Epithelial cell of umbilical artery (primary cell): ENCODE measurements at places on chromosomes 16 and 17. TPM values are rescaled to one million over a fixed set of nuclear protein-coding genes. Genes with fewer than 3 reads are reported as not detected.

Gene RAMP2
- 1.9 and 5.2 TPM in 2 replicates for total RNA-seq

Gene MT1A
- total RNA-seq = 0.97 TPM in 1 of 2 replicates, not detected in the other

Gene HOXB1
- total RNA-seq = not detected in 2 replicates

Gene SCARF1
- total RNA-seq = 107 and 115 TPM in 2 replicates

Gene STAC2
- not detected in 2 replicates for total RNA-seq

Gene KRT12
- not detected in 2 replicates for total RNA-seq

Gene NPTX1
- 0.30 and 0.65 TPM in 2 replicates for total RNA-seq

Gene EVI2A
- 0.61 and 1.3 TPM in 2 replicates for total RNA-seq

Gene CDRT4
- 0.46 and 0.65 TPM in 2 replicates for total RNA-seq

Gene NPIPA3
- 0.32 and 2.1 TPM in 2 replicates for total RNA-seq

Gene APOBR
- not detected in 2 replicates for total RNA-seq

Gene TBC1D3H
- not detected in 2 replicates for total RNA-seq

Gene NPIPA2
- 0.32 and 2.1 TPM in 2 replicates for total RNA-seq

Gene SLC47A2
- total RNA-seq = not detected in 2 replicates

Gene NEURL4
- total RNA-seq = 12.0 and 17.9 TPM in 2 replicates

Gene CDT1
- 13.3 and 17.0 TPM in 2 replicates for total RNA-seq

Gene DRC3
- 0.76 and 0.97 TPM in 2 replicates for total RNA-seq

Gene MT1F
- 0.32 TPM in 1 of 2 replicates, not detected in the other for total RNA-seq

Gene ZNF594
- total RNA-seq = 1.6 and 5.0 TPM in 2 replicates

Gene PRSS33
- total RNA-seq = not detected in 2 replicates

Gene COPRS
- 56.8 and 92.3 TPM in 2 replicates for total RNA-seq

Gene ASPHD1
- total RNA-seq = 1.2 and 3.6 TPM in 2 replicates

Gene HS3ST3A1
- total RNA-seq = 0.15 and 0.32 TPM in 2 replicates

Gene ATP2A3
- total RNA-seq = under 0.01 and 1.1 TPM in 2 replicates

Gene CASKIN2
- total RNA-seq = 4.5 and 7.0 TPM in 2 replicates

Gene LRRC37A
- total RNA-seq = 1.1 and 1.6 TPM in 2 replicates

Gene DUS2
- 23.4 and 27.5 TPM in 2 replicates for total RNA-seq

Gene CALB2
- not detected in 2 replicates for total RNA-seq

Gene RAB37
- under 0.01 and 0.46 TPM in 2 replicates for total RNA-seq

Gene CD300LB
- not detected in 2 replicates for total RNA-seq

Gene ODAD4
- 0.32 TPM in 1 of 2 replicates, not detected in the other for total RNA-seq

Gene TCAP
- under 0.01 and 0.15 TPM in 2 replicates for total RNA-seq

Gene ZNF213
- total RNA-seq = 3.5 and 4.5 TPM in 2 replicates

Gene OR2C1
- total RNA-seq = 0.15 TPM in 1 of 2 replicates, not detected in the other

Gene ZFP3
- total RNA-seq = 0.97 and 1.2 TPM in 2 replicates

Gene TNRC6A
- 27.6 and 28.6 TPM in 2 replicates for total RNA-seq

Gene UTS2R
- total RNA-seq = not detected in 2 replicates

Gene LPCAT2
- 29.6 and 50.3 TPM in 2 replicates for total RNA-seq

Gene KRT32
- total RNA-seq = not detected in 2 replicates

Gene NXN
- total RNA-seq = 25.7 and 38.6 TPM in 2 replicates

Gene PRSS36
- 0.32 and 1.5 TPM in 2 replicates for total RNA-seq

Gene KRT40
- total RNA-seq = not detected in 2 replicates

Gene CA10
- total RNA-seq = not detected in 2 replicates

Gene ENPP7
- not detected in 2 replicates for total RNA-seq

Gene OR4D1
- not detected in 2 replicates for total RNA-seq

Gene NTN3
- total RNA-seq = not detected in 2 replicates

Gene GDPD3
- 0.32 and 0.61 TPM in 2 replicates for total RNA-seq

Gene PRSS22
- total RNA-seq = not detected in 2 replicates

Gene DNAI2
- total RNA-seq = not detected in 2 replicates

Gene HOXB9
- 0.32 and 0.76 TPM in 2 replicates for total RNA-seq

Gene IRX5
- under 0.01 TPM in 1 of 2 replicates, not detected in the other for total RNA-seq

Gene TMEM100
- total RNA-seq = 0.97 and 4.9 TPM in 2 replicates

Gene SMPD3
- total RNA-seq = not detected in 2 replicates

Gene TNFRSF17
- total RNA-seq = not detected in 2 replicates

Gene MYL4
- 0.97 TPM in 1 of 2 replicates, not detected in the other for total RNA-seq

Gene TPSG1
- total RNA-seq = not detected in 2 replicates

Gene EFCAB5
- total RNA-seq = 0.15 and 0.97 TPM in 2 replicates

Gene TLCD2
- 0.91 and 0.97 TPM in 2 replicates for total RNA-seq

Gene NHLRC4
- 1.6 and 2.0 TPM in 2 replicates for total RNA-seq

Gene CLDN9
- total RNA-seq = not detected in 2 replicates
